HTR-8/SVneo (cell line): ENCODE measurements at places on chromosomes 3 and 15.

DNA sequence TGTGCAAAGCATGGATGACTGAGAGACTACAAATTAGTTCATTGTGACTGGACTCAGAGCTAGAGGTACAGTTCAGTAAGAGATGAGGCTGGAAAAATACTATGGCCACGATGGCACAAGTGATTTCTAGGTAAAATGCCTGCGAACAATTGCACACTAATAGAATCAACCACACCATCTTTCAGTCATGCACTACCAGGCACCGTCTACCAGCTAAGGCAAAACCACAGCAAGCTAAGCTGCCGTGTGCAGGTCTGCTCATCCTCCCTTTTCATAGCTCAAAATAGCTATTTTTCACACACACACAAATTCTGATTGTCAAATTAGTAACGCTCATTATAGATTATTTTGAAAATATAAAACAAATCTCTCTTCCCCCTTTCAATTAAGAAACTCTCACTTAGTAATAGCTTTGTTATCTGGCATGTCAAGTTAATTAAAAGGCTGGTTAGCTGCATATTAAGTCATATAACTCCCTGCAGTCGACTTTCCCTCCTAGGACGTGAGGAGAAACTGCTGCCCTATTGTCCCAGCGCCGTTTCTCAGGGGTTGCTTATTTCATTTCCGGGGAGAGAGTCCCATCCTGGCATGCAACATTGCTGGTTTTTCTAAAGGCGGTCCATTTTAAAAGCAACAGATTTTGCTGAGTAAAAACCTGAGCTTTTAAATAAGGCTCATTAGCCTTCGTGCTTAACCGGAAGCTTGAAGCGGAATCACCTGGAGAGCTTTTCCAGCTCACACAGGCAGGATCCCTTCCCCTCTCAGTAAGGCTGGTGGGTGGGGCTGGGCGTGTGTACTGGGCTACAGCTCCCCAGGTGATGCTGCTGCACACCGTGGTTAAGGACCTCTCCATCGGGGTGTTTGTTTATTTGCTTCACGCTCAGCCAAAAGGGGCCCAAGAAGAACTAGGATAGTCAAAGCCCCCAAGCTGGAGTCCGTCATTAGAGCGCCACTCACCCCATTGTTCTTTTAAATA lies 16.9 kb upstream of the MEX3B start:
- no peak for DNase-seq

- DNase-seq = no peak
Observed at GRCh38 chr3:172606021-172606420, 82.8 kb upstream of the TNFSF10 start.

- no peak for DNase-seq
Observed at GRCh38 chr15:94168250-94168649, 63.1 kb upstream of the MCTP2 start.

DNA sequence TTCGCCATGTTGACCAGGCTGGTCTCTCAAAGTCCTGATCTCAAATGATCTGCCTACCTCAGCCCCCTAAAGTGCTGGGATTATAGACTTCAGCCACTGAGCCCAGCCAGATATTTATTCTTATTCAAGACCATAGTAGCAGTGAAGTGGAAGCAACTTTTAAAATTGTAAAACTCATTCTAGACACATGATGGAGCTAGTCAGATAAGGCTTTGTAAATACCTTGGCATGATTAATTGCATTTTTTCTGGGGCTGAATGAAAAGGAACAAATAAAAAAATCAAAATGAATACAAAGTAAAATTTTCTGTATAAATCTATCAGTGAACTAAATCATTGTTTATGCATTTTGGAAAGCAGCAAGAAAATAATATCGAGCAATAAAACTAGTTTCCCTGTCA lies 4.1 kb upstream of the MYO1E start:
- no peak for DNase-seq

DNA sequence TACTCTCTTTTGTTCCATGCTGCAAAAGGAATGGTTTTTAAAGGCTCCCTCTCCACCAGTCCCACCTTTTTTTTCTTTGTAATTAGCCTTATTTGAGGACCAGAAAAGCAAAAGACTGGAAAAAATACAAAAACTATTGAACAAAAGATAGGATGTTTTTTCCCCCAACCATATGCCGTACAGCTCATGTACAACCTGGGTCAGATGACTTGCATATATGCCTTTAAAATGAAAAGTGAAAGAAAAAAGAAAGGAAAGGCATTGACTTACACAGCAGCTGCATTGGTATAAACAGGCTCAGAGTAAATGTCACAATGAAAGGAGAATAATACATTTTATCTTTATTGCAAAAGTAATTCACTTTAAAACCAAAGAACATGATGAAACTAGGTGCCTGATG lies 69.5 kb upstream of the CMC1 start:
- DNase-seq = no peak

DNA sequence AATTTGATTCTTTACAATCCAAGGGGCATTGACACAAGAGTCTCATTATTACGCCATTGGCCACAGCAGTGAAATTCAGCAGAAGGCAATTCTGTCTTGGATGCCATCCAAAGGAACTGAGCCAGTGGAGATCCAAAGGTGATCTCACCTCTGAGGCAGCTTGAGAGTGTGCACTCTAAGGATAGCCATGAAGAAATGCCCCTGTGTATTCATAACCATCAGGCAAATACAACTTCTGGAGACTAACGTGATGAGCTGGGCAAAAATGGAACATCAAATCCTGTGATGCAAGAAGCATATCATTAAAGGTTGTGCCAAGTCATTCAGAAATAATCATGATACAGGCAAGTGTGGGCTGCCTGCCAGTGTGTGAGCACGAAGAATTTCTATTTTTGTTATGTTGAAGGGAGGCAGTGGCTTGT lies 41.4 kb downstream of the ROBO2 start:
- DNase-seq = no peak

DNA sequence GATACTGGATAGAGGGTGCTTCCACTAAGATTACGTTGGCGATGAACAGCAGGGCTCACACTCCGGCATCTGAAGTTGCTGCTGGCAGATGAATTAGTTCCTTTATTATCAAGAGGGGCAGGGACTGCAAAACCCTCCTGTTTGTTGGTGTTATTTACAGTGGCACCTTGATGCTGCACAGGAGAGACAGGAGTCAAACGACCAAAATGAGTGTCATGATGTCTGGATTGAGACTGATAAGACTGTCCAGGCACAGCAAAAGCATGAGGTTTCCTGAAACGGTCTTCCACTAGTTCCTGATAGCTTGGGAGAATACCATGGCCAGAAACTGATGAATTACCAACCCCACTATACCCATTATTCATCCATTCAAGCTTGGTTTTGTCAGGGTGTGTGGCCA lies 100.8 kb upstream of the NEDD4 start:
- DNase-seq = no peak

GRCh38 chr15:76962337-76963013 lies 30.9 kb downstream of the RCN2 start:
- DNase-seq = no peak

DNA sequence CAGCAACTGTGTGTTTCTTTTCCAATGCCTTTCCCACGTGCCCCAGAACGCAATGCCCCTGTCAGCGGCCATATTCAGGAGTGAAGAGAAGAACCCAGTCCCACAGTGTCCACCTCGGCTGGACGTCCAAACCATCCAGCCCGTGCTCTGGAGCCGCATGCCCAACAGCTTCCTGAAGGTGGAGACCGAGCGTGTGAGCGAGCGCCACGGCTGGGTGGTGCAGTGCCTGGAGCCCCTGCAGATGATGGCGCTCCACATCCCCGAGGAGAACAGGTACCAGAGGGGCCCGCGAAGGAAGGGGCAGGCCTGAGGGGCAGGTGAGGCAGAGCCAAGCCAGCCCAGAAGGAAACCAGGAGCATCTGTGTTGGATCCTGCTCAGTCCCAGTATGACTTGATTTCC lies 308.1 kb upstream of the CHRM5 start:
- DNase-seq = no peak

DNA sequence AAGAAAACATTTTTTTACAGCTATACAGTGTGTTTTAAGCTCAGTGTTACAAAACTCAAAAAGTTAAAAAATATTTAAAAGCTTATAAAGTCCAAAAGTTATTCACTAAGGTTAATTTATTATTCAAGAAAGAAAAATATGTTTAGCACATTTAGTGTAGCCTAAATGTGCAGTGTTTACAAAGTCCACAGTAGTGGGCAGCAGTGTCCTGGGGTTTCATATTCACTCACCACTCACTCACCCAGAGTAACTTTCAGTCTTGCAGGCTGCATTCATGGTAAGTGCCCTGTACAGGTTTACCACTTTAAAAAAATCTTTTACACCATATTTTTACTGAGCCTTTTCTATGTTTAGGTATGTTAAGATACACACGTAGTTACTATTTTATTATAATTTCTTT lies 300.2 kb upstream of the TRIM42 start:
- no peak for DNase-seq

GRCh38 chr3:184239708-184240107 lies 9.1 kb downstream of the ALG3 start:
- no peak for DNase-seq

- no peak for DNase-seq
Observed at GRCh38 chr3:52763466-52763865, 7.3 kb downstream of the NEK4 start.

- DNase-seq = no peak
Observed at GRCh38 chr3:25817107-25817506, 27.2 kb downstream of the OXSM start.

DNA sequence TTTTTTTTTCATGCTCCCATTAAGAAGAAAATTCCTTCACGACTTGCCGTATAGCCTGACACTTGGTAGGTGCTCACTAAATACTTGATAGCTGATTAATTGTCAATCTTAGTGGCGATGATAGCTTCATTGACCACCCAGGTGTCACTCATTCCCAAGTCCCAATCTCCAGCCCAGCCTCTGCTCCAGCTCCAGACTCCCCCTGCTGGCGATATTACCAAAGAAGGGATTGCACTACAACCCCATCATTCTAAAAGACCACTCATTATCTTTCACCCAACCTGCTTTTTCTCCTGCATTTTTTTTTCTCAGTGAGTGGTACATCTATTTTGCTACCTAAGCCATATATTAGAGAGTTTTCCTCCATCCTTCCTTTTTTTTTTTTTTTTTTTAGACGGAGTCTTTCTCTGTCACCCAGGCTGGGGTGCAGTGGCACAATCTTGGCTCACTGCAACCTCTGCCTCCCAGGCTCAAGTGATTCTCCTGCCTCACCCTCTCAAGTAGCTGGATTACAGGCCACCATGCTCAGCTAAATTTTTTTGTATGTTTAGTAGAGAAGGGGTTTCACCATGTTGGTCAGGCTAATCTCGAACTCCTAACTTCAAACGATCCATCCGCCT lies 19.5 kb upstream of the COMMD2 start:
- peak; percentile 55 for DNase-seq

DNA sequence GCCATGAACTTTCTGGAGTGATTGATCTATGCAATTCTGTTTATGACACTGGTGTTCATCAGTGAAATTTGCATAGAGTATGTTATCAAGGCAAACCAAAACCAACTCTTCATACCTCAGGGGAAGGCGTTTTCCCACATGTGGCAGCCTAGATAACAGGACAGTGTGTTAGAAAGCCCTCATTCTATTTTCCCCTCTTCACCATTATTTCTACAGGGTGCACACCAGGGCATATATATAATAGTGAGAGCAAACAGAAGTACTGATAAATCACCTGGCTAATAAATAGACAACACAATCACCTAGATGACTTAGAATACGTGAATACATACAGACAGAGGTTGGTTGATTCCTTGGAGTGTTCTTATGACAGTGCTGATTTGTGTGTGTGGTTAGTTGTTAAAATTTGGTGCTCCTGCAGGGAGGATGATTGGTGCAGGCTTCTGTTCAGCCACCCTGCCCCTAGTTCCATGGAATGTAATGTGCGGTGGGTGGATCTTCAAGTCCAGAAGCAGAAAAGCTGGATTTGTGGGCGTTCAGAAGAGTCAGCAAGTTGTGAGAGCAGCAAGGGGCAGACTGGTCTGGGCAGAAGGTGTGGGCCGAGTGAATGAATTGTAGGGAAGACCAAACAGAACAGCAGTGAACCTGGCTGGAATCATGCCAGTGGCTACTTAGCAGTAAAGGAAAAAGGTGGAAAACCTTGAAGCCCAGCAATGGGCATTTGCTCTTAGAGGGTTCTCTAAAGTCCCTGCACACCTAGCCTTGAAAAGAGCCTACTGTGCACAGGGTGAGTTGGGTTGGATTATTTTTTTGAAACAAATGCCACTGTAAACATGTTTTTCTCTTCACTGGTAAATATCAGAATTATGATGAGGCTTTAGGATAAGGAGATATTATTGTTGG lies 11.7 kb upstream of the RARRES1 start:
- no peak for DNase-seq

DNA sequence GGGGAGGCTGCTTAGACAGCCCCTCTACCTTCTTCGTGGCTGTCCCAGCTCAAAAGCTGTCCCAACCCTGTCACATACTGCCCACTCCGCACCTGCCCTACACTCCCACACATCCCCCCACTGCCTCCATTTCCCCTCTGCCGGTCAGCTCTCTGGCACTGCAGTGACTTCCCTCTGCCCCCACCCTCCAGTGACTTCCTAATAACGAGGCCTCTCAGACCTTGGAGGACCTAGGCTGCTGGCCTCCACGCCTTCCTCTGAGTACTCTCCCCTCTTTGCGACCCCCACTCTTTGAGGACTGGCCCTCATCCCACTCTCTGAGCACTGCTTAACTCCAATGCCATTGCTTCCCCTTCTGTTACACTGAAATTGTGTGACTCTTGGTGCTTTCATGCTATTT lies 45.3 kb downstream of the KY start:
- no peak for DNase-seq

DNA sequence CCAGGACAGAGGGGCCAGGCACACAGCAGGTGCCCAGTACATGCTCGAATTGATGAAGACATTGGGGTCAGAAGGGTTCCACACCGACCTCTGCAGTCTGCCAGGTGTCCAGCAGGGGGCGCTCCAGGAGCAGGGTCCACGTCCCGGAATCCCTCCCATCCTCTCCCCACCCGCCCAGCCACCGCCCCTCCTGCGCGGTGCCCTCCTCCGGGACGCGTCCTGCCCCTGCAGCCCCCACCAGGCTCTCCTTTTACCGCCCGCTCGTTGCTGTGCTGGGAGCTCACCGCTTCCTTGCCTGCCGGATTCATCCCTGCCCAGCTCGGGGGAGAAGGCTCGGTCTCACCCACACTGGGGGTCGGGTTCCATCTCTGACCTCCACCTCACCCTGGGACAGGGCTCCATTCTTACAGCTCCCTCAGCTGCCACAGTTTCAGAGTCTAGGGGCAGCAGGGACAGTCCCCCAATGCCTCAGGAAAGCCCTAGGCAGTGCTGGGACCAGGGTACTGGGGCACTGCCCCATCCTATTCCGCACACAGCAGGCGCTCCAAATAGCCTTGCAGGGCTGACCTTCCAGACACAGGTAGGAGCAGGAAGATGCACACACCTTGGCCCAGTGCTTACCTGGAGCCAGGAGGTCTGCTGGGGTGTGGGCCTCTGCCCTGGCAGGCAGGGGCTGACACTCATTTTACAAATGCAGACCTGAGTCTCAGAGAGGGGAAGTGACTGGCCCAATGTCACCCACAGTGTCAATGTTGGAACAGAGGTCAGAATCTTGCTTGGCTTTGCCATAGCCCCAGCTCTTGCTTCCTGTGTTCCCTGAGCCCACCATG lies 31.0 kb downstream of the GRIP2 start:
- peak; percentile 80 for DNase-seq

- no peak for DNase-seq
Observed at GRCh38 chr3:195063581-195064193, 207.3 kb downstream of the XXYLT1 start.
